ENCODE measurements at places on chromosomes 16 and 17. TPM values are rescaled to one million over a fixed set of nuclear protein-coding genes. Genes with fewer than 3 reads are reported as not detected.

PRR15L gene
- total RNA-seq = 1.3 TPM

SLC13A2 gene
- 0.55 TPM for total RNA-seq

- no peak for DNase-seq
Observed at GRCh38 chr17:66135219-66135618, 56.7 kb downstream of the CEP112 start.

DNA sequence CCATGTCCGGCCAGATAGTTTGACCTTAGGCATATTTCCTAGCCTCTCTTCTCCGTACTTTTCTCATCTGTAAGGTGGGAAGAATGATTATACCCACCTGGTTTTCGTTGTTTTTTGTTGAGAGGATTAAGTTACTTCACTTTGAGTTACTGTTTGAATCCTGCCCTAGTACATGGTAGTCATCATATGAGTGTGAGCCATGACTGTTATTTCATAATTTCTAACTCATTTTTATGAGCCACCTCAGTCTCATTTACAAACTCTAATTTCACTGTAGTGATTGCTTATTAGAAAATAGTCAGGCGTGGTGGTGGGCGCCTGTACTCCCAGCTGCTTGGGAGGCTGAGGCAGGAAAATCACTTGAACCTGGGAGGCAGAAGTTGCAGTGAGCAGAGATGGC is 45.1 kb downstream of the YPEL2 start:
- DNase-seq = no peak

KRT33B gene
- total RNA-seq = not detected

DNA sequence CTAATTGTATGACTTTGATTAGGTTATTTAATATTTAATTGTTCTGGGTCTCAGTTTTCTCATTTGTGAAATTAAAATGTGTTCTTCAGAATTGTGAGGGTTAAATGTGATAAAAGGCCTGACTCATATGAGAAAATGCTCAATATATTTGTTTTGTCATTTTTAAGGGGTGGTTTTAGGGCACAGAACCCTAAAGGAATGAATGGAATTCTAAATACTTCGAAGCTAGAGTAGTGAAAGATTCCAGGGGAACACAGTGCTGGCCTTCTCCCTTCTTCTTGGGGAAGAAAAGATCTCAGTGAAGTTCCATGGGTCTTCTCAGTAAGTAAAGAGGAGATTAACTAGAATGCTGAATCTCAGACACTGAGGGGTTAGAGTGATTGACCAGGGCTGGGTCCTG is 3.9 kb upstream of the SMPD3 start:
- DNase-seq = no peak

MT1A gene
- total RNA-seq = 141 TPM

- no peak for DNase-seq
Observed at GRCh38 chr16:6124136-6124535, 1026.5 kb upstream of the EEF2KMT start.

DNA sequence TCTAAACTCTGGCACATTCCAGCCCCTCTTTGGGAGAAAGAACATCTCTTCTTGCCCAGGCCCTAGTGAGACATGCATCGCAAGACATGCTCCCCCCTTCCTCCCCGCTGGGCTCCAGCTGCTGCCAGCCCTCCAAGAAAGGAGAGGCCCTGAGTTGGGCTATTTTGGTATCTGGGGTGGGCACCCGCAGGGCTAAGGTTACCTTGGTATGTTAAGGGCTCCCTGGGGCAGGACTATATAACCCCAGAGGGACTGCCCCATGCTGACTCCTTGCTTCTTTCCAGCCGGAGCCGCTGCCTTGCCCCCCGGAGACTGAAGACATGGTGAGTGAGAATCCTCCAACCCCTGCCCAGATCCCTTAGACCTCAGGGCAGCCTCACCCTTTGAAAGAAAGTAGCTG is at the start of gene MYL11:
Gene MYL11, plus strand, starts transcription at position 265 of the 400 bp plus-strand sequence. Its CDS starts 56 bp downstream, at position 321.
- DNase-seq = no peak

DNA sequence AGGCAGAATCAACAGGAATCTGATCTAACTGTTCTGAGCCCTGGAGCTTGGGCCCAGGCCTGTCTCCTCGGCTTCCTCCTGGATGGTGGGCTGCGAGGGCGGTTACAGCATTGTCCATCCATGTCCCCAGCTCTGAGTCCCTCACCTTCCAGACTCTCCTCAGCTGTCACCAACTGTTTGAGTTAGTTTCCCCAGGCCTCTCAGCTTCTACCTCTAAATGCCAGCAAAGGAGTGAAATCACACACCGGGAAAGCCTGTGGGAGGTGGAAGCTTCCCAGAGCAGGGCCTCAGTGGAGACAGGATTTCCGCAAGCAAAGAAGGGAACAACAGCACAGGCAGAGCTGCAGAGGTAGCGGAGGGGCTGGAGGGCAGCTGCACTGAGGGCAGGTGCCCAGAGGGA is 9.4 kb upstream of the PRPSAP2 start:
- DNase-seq = no peak

DNA sequence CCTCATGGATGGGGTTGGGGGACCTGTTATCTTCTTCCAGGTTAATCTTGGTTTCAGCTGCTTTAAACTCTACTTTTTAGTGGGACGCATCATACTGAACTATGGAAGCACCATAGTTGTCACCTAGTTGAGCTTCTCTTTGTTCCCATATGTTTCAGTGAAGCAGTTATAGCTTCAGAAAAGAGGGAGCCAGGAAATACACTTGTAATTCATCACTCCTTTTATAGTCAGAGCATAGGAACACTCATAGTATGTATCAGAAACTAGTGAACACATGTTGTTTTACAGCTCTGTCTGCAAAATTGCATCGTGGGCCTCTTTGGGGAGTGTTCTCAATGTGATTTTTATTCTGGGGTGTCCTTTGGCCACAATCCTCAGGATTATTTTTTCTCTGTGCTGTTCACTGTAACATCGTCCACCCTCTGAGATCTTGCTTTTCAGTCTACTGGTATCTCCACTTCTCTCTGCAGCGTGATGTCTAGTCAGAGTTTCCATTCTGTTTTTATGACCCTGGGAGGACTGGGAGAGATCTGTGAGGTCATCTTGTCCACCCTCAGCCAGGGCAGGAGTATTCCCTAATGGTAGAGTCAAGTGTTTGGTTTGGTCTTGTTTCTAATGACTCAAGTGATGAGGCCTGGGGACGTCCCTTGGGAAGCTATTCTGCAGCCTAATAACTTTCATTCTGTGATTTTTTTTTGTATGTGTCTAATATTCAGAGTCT is 585.4 kb downstream of the WWOX start:
- DNase-seq = no peak

GRCh38 chr16:17364319-17365210 is 106.2 kb downstream of the XYLT1 start:
- DNase-seq = no peak

- no peak for DNase-seq
Observed at GRCh38 chr16:80587071-80587470, 46.3 kb downstream of the DYNLRB2 start.

CNTD1 gene
- total RNA-seq = not detected

- peak; percentile 62 for DNase-seq
Observed at GRCh38 chr17:40351359-40352236, 12.9 kb downstream of the GJD3 start.

KCNJ18 gene
- total RNA-seq = not detected

SCNN1B gene
- 0.18 TPM for total RNA-seq

SEPTIN12 gene
- not detected for total RNA-seq

UMOD gene
- not detected for total RNA-seq

CCDC144A gene
- 0.43 TPM for total RNA-seq

DNA sequence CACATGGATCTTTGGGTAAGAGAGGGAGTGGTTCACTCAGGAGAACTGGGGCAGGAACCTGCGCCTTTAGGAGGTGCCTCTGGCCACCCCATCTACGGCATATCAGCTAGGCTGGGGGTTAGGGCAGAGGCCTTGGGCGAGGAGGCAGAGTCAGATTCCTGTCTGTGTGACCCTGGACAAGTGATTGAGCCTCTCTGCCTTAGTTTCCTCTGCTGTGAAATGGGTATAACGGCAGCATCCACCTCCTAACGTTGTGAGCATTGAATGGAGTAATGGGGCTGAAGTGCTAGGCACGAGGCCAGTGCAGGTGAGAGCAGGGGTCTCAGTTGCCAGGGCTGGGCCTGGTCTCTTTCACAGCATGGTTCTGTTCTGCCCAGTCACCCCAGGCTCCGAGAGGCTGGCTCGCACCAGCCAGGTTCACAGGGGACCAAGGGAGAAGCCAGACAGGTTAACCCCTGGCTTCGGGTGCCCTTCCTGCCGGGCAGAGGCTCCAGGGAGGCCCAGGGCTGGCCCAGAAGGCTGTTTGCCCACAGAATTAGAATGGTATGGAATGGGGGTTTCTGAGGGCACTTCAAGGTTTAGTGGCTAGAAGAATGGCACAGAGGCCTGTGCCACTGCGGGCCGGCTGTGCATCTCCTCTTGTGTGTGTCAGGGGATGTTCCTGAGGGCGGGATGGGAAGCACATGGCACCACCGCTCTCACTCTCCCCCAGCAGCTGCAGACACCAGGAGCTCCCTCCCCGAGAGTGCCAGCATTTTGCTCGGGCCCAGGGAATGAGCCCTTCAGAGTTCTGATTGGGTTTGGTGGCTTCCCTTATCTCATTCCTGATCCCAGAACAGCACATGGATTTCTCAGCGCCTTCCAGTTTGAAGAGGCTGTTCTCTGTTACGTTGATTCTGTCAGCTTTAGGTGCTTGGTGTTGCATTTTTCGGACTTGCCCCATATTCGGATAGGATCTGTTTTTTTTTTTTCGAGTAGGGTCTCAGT is 23.8 kb downstream of the UNC13D start:
- DNase-seq = no peak

XAF1 gene
- total RNA-seq = 27.2 TPM

- peak; percentile 76 for DNase-seq
Observed at GRCh38 chr16:67672306-67672705, 5.7 kb downstream of the C16orf86 start.

NUPR1 gene
- 92.6 TPM for total RNA-seq

HES7 gene
- not detected for total RNA-seq

TRAF7 gene
- total RNA-seq = 44.2 TPM

CCDC78 gene
- total RNA-seq = 0.38 TPM

EVPLL gene
- 2.2 TPM for total RNA-seq

- DNase-seq = no peak
Observed at GRCh38 chr17:62619417-62620155, 7.9 kb upstream of the MRC2 start.

- no peak for DNase-seq
Observed at GRCh38 chr17:39533891-39534290, 72.6 kb downstream of the CDK12 start.

DNA sequence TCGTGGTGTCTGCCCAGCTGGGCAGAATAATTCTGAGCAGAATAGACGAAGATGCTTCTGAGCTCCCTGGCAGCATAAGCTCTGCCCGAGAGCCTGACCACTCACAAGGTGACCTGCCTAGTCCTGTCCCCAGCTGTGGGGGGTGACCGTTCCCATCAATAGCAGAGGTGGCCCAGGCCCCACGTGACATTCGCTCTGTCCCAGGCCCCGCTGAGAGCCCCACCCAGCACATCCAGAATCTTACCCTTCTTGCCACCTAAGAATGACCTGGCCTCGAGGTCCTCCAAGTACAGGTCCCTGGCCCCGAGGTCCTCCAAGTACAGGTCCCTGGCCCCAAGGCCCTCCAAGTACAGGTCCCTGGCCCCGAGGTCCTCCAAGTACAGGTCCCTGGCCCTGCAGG is 695 bp upstream of the TMEM204 start:
- no peak for DNase-seq

NETO2 gene
- total RNA-seq = 0.18 TPM

KRT23 gene
- total RNA-seq = 0.13 TPM

DNA sequence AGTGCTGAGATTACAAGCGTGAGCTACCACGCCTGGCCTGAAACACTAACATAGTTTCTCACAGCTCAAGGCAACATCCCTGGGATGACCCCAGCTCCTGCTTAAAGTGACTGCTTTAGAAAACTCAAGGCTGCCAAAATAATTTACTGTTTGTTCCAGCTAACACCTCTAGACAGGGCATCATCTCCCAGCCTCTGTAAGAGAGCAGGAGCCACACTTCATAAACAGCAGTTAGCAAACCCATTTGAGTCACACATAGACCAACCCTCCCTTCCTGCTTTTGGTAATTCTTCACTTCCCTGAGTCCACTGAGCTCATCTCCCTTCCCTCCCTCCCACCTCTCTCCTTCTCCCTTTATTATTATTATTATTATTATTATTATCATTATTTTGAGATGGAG is 201.3 kb downstream of the XYLT1 start:
- DNase-seq = no peak

USP6 gene
- total RNA-seq = 0.08 TPM

DNA sequence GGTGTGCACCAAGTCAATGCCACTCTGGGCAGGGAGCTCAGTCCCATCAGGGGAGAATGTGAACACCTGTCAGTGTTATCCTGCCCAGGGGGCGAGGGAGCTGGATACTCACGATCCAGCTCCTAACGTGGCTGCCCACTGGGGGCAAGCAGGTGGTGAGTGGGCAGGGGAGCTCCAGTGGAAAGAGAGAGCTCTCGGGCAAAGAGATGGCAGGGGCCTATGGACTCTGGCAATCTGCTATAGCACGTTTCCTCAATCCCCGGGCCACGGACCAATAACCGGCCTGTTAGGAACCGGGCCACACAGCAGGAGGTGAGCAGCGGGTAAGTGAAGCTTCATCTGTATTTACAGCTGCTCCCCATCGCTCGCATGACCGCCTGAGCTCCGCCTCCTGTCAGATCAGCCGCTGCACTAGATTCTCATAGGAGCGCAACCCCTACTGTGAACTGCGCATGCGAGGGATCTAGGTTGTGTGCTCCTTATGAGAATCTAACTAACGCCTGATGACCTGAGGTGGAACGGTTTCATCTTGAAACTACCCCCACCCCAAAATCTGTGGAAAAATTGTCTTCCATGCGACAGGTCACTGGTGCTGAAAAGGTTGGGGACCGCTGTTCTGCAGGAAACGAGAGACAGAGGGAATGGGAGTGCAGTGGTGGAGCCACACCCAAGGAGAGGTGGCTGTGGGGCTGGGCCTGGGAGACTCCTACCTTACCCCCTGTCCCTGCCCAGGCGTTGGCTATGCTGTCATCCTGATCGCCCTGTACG is 15.6 kb downstream of the SLC6A2 start:
- DNase-seq = no peak

Measured in left lobe of liver (tissue), 2 donors.